Skeletal muscle cell (primary cell): ENCODE measurements at places on chromosomes 3 and 15.

GRCh38 chr3:10764259-10765051 lies 51.6 kb upstream of the SLC6A11 start:
- no peak for DNase-seq

GRCh38 chr15:50265620-50266019 lies at the start of gene HDC:
TSS of gene HDC (minus strand) at chr15:50265726. CDS start at chr15:50265623, 103 bp downstream.
- DNase-seq: no peak

- DNase-seq: no peak
These were observed 48.0 kb upstream of the TSPAN3 start for GRCh38 chr15:77118882-77119321.

DNA sequence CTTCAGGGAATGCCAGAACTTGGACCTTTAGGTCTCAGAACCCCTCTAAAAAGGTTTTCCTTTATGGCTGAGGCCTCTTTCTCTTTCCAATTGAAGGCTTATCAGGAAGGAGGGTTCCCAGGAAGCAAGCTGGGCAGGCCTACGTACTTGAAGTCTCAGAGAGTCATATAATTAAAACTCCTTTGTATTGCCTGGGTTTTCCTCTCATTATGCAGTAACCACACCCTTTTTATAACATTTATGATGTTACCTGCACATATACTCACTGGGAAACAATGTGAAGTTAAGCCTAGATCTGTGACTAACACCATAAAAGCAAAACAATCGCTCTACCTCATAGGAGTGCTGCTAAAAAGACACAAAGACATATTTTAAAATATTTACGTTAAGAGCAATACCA lies 27.3 kb downstream of the SERP1 start:
- no peak for DNase-seq

- no peak for DNase-seq
These were observed 255.0 kb upstream of the ROPN1 start for GRCh38 chr3:124246949-124247348.

DNA sequence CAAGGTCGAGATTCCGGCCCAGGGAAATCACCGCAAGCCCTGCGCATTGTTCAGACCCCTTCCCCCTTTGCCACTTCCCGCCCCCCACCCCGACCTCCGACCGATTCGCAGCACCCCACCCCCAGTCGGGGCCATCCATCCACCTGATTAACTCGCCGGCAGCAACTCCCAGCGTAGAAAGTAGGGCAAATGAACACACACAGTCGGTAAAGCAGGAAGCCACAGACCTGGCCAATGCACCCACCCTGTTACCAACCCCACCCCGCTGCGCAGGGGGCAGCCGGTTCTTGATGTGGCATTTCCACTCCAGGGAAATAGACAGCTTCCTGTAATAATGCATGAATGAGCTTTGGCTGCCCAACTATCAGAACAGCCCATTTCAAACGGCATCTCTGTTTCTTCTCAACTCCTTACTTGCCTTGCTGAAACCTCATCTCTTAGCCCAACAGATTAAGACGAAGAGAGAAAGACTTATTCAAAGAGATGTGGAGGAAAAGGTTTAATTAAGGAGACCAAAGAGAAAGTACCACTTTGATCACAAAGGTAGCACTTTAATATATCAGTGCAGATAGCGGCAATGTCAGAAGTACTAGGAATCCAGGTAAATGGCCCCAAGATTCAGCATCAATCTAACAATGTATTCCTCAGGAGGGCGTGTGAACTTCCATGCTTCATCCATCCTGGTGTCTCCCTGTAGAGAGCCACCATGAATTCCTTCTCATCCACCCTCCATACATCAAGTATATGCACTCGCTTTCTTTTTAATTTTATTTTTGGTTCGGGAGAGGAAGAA lies 1.9 kb downstream of the TNIK start:
- DNase-seq: no peak

- no peak for DNase-seq
These were observed 74.5 kb upstream of the CDAN1 start for GRCh38 chr15:42811433-42811832.

DNA sequence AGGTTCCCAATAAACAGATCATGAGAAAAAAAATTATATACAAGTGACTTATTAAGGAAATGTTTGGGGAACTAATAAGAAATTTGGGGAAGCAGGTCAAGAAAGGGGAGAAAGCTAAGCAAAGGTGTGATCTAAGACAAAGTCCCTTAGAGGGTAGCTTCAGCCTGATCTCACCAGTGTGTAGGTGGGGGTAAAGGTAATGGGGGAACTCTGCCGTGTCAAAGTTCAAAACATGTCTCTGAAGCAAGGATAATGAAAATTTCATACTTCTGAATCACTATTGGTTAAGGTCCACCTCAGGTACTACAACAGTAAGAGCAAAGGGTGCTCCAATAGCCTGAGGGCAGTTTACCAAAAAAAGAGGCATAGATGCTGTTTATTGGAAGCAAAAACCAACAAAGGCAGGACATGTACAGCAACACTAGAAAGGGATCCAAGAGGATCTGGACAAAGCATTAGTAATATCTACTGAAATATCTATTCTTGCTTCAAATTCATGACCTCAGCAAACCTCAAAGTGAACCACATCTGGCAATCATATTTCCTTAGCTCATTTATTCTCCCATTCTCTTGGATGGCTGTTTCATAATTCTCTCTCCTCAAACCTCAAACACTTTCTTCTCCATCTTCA lies 6.9 kb downstream of the ACAD11 start:
- no peak for DNase-seq

DNA sequence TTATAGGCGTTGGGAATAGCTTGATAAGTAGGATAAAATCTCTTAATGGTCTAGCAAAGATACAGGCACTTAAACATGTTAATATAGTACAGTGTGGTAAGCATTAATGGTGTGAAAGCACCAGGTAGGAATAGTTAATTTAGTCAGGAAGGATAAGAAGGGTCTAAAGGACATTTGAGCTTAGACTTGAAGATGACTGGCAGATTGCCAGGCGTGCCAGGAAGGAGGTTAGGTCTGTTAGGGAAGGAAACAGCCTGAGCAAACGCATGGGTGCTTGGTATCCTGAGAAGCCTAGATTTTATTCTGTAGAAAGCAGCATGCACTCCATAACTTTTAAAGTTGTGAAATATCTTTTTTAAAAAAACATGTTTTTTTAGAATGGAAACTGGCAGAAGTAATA lies 17.7 kb downstream of the SEC62 start:
- DNase-seq: no peak

DNA sequence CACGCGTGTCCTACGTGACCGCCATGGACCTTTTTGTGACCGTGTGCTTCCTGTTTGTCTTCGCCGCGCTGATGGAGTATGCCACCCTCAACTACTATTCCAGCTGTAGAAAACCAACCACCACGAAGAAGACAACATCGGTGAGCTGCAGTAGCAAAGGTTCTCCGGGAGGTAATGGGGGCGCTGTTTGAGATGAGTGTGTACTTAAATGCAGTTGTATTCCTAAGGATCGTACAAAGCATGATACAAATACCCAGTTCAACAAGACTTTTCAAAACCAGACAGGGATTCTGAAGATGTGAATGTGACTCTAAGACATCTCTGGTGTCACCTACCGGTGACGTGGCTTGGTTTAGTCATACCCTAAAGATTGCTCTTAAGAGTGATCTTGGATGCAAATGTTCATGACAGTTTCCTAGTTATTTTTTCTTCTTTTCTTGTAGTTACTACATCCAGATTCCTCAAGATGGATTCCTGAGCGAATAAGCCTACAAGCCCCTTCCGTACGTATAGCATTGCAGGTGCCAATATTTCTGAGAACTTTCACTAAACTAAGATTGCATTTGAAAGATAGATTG lies 556.6 kb downstream of the GABRG3 start:
- DNase-seq: no peak

- no peak for DNase-seq
These were observed 379.7 kb upstream of the CNTN6 start for GRCh38 chr3:713006-713621.

DNA sequence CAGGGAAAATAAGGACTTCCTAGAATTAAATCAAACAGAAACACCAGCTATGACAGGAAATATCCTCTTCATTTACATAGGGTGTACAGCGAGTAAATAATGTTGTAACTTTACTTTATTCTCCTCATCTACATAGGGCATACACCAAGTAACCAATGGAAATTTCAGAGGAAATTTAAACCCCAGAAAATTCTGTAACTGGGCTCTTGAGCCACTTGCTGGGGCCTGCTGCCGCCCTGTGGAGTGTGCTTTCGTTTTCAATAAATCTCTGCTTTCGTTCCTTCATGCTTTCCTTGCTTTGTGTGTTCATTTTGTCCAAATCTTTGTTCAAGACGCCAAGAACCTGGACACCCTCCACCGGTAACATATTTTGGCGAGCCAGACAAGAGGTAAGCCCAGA lies 990.4 kb upstream of the CADM2 start:
- no peak for DNase-seq

DNA sequence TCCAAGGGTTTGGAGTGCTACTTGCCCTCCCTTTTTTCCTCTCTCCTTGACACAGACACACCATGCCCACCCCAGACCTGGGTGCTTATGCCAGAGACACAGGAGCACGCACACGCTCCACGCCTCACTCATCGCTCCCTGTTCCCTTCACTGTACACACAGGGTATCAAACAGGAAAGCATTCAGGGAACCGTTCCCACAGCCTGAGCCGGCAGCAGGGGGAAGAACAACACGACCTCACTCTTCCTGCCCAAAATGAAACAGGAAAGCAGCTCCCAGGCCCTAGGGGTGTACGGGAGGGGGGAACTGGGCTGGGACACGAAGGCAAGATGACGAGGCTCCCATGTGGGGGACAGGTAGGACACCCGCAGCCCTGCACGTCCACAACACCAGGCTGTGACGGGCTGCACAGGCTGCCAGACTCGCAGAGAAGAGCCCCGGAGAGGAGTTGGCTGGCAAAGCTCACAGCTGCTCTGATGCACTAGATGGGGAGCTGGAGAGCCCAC lies 11.2 kb downstream of the DLL4 start:
- no peak for DNase-seq

DNA sequence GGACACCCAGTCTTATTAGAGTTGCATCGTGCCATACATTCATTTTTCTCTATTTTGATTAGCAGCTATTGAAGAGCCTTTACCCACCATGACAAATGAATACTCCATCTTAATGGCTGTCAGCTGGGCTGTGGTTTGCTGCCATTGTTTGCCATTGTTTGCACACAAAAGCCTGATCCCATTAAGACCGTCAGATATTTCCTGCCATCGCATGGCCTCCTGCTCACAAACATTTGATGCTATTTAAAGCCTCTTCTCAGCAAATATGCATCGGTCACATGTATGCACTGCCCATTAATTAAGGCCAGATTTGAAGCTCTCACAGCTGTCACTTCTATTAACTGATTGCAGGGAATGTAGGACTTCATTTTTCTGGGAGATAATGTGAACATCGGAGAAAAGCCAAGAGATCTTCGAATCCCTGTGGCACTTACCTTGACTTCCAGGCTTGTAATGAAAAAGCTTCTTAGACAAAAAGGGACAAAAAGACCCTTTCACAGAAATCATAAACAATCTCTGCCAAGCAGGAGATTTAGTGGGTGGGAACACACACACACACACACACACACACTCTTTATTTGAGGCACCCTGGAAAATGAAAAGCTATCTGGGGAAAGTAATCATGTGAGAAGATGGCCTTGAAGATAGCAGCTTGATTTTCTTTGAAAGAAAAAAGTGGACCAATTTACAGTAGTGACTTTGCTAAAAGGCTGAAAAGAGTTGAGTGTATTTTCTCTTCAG lies 175.4 kb upstream of the NR2E3 start:
- no peak for DNase-seq

- no peak for DNase-seq
These were observed 49.6 kb downstream of the WDR72 start for GRCh38 chr15:53709821-53710220.

DNA sequence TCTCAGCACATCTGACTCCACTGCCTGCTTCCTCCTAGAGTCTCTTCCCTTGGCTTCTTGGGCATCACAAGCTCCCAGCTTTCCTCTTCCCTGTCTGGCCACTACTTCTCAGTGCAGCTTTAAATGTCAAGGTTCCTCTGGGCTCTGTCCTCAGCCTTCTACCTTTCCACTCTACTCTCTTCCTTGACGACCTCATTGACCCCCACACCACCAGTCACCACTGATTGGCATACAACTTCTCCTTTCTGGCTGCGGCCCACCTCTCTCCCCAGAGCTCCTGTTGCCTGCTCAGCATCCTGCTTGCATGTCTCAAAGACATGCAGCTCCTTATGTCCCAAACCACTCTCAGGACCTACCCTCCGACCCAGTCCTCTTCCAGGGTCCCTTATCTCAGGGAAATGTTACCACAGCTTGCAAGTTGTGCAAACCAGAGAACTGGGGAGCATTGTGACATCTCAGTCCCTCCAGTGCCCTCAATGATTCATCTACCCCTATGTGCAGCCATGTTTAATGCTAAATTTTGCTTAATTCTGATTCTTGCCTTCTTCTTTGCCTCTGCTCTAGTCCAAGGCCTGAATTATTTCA lies 49.9 kb downstream of the TRPM1 start:
- DNase-seq: no peak

DNA sequence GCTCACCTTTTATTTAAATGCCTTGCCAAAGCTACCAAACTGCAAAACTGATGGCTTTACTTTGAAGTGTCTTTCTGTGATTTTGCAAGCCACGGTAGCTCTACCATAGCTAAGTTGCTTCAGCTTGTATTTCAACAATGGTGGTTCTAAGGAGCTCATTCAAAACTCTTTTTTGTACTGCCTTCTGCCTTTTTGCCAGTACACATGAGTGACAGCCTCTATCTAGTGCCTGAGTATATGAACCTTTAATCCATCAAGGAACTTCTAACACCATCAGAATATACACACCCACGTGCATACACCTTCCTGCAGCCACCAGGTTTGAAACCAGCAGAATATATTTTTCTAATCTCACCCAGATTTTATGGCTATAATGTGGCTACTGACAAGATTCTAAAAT lies 10.4 kb upstream of the NR2F2 start:
- DNase-seq: no peak

DNA sequence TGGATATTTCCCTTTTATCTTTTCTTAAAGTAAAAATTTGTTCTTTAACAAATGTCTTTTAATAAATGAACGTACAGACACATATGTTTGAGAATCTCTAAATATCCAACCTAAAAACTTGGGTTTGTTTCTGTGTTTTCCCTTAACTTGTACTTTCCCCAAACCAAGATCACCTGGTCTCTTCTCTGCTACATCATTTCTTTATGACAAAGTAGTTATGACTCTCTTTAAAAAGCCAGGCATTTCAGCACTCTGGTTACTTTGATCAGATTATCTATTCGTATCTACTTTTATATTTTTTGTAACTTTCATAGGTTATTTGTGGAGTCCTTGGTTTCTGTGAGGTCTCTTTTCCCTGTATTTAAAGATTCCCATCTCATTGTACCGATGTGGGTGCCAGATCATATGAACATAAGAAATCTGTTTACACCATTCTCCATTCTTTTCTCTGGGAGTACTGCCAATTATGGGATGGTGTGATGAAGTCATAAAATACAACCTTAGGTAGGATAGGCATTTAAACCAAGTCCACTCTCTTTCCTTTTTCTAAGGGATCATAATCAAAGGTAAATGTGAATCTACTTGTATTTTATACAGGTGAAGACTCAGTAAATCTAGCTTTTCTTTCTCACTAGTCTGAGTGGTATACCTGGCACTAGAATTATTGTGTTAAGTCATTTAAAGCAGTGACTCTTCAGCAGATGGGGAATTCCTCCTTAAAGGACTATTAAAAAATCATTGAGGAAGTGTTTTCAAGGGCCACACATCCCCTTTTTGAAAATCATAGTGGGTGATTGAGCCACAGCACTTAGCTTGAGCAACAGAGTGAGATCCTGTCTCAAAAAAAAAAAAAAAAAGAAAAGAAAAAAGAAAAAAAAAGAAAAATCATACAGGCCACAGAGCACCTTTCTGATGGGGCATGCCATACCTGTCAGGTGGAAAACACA lies 12.4 kb upstream of the NFKBIZ start:
- peak; percentile 66 for DNase-seq
